ENCODE measurements at places on chromosomes 13 and 19.

DNA sequence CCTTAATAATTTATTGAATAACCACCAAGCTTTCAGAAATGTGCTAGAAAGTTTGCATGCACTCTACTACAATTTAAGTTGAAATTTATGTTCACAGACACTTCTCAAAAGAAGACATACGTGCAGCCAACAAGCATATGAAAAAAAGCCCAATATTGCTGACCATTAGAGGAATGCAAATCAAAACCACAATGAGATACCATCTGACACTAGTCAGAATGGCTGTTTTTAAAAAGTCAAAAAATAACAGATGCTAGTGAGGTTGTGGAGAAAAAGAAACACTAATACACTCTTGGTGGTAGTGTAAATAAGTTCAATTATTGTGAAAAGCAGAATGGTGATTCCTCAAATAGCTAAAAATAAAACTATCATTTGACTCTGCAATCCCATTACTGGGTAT, 308.8 kb upstream of the PCDH9 start:
- no peak for DNase-seq

GRCh38 chr19:17565611-17566010, 10.2 kb downstream of the COLGALT1 start:
- no peak for DNase-seq

- DNase-seq, result no peak
Observed at GRCh38 chr13:45783346-45784043, 68.1 kb downstream of the SIAH3 start.

- no peak for DNase-seq
Observed at GRCh38 chr13:111656439-111656838, 336.0 kb downstream of the TEX29 start.

- DNase-seq, result no peak
Observed at GRCh38 chr19:40512473-40513344, 45.9 kb downstream of the SPTBN4 start.

DNA sequence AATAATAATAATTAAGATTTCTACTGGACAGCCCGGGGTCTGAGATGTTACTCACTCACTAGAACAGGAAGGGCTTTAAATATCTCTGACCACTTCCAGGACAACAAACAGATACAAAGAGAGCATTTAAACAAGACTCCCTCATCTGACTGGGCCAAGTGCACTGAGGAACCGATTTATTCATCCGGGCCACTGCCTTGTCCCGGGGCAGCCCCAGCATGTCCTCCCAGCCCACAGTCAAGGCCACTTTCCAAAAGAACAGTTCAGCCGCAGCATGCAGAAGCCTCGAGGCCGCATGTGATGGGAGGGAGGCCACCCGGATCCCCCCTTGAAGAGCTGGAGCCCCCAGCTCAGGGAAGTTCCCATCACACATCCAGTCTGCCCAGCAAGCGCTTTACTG, 30.5 kb downstream of the MLLT1 start:
- DNase-seq, result no peak

DNA sequence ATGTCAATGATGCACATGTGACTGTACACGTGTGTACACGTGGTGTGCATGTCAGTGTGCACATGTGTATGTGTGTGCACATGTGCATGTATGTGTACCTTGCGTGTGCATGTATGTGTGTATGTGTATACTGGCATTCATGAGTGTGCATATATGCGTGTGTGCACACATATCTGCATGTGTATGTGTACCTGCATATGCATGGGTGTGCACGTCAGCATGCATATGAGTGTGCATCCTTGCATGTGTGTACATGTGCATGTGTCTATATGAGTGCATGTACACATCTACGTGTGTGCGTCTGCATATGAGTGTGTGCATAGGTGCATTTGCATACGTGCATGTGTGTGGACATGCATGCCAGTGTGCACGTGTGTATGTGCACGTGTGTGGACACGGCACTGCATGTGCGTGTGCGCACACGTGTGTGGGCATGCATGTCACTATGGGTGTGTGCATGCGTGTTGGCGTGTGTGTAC, 48.5 kb downstream of the GADD45B start:
- DNase-seq, result no peak

DNA sequence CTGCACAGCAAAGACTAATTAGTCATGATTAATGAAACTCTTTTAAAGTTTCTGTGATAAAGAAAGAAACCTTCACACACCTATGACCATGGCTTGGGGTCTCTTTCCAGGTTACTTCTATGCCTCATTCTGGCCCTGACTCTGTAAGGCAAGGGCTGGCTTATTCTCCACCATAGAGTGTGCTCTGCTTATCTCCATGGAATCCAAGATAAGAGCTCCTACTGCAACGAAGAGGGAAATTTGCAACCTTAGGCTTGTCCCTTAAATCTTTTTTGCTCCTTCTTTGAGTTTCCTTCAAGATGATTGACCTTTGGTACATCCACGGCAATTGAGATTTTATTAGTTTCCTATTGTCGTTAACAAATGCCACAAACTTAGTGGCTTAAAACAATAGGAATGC, 239.9 kb downstream of the SPRY2 start:
- no peak for DNase-seq

DNA sequence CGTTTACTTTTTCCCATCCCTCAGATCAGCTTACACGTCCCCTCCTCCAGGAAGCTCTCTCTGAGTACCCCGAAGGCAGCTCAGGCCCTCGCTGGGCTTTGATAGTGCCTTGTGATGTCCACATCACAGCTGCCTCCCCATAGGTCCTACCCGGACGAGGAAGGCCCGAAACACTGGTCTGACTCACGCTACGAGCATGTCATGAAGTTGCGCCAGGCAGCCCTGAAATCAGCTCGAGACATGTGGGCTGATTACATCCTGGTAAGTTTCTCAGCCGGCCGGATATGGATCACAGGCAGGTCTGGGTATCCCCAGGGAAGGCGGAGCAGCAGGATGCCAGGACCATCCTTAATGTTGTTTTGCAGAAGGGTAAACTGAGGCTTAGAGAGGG, 4.8 kb downstream of the COLGALT1 start:
- no peak for DNase-seq

GRCh38 chr19:3604987-3605343, 1.7 kb downstream of the TBXA2R start:
- DNase-seq, result no peak

- DNase-seq, result no peak
Observed at GRCh38 chr13:108681986-108682575, 52.7 kb downstream of the MYO16 start.

DNA sequence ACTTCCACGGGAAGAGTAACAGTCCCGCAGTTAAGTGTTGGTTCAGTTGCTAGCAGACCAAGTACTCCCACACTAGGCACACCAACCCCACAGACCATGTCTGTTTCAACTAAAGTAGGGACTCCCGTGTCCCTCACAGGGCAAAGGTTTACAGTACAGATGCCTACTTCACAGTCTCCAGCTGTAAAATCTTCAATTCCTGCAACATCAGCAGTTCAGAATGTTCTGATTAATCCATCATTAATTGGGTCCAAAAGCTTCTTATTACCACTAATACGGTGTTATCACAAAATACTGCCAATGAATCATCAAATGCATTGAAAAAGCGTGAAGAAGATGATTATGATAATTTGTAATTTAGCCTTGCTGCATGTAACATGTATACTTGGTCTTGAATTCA, 95.8 kb downstream of the URI1 start:
- DNase-seq, result no peak

DNA sequence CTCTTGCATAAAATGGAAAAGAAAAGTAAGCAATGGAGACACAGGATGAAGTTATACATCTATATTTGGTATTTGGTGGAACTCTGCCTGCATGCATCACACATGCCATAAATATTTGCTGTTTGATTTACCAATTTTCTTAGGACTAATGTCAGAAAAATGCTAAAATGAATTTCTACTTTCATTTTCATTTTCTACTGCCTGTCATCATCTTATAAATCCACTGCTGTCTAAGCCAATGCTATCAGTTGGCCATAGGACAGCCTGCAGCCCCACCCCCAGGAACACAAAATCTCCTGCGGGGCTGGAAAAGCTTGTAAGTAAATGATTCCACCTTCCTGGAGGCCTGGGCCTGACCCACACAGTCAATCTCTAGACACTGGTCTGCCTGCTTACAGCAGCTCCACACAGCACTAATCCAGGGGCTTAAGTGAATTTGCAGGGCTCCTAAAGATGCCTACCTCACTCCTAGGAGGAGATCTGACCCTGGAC, 122.0 kb downstream of the ENOX1 start:
- DNase-seq, result peak; percentile 4

DNA sequence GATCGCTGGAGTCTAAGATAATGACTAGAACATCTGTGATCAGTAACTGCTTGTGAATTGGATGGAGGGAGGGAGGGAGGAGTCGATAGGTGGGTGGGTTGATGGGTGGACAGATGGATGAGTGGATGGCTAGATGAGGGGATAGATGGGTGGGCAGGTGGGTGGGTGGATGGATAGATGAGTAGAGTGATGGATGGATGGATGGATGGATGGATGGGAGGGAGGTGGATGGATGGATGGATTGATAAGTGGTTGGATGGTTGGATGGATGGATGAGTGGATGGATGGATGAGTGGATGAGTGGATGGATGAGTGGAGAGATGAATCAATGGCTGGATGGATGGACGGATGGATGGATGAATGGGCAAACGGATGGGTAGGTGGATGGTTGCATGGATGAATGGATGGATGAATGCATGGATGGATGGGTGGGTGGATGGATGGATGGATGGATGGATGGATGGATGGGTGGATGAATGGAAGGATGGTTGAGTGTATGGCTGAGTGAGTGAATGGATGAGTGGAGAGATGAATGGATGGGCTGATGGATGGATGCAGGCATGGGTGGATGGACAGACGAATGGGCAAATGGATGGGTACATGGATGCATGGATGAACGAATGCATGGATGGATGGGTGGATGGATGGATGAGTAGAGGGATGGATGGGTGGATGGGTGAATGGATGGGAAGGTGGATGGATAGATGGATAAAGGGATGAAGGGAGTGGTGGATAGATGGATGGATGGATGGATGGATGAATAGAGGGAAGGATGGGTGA, 44.0 kb upstream of the NFIC start:
- no peak for DNase-seq

GRCh38 chr19:46014941-46015686, 7.7 kb downstream of the PGLYRP1 start:
- DNase-seq, result peak; percentile 81

DNA sequence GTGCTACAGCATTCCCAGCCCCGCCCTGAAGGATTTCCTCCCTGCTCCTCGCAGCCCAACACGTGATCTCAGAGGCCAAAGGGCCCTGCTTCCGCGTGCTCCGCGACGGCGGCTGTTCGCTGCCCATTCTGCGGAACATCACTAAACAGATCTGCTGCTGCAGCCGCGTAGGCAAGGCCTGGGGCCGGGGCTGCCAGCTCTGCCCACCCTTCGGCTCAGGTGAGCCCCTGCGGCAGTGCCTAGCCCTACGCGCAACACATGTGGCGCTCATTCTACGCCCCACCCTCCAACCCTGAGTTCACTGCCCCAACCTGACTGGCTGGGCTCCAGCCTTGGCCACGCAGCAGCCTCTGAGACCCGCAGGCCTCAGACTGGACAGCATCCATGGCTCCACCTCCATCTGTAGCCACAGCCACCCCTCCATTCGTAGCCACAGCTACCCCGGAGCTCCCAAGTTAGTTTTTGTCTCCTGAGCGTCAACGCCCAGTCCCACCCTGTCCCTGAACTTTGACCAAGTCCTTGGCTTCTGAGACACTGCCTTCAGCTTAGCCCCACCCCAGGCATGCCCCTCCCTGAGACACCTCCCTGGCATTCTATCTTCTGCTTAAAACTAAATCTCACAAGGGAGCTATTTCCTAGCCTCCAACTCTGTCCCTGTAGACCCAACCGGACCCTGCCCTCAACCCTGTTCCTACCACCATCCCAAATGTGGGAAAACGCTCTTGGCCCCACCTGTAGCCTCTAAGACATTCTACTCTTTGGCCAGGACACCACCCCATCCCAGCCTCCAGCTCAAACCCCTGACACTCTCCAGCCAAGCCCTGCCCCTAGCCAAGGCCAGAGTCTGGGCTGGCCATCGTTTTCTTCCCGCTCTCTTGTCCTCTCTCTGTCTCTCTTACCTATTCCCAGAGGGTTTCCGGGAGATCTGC, 6.4 kb downstream of the LTBP4 start:
- DNase-seq, result peak; percentile 83

DNA sequence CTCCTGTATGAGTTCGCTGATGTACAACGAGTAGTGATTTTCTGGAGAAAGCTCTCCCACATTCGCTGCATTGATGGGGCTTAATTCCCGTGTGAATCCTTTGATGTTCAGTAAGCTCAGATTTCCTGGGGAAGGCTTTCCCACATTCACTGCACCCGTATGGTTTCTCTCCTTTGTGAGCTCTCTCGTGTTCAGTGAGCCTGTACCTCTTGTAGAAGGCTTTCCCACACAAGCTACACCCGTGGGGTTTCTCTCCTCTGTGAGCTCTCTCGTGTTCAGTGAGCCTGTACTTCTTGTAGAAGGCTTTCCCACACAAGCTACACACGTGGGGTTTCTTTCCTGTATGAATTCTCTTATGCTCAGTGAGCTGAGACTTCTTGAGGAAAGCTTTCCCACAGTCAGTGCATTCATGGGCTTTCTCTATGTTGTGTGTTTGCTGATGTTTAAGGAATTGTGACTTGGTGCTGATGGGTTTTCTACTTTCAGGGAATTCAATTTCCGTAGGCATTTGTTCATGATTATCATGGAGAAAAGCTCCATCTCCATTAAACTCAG, 3.5 kb upstream of the ZNF577 start:
- DNase-seq, result no peak
